ENCODE measurements at places on chromosomes 6 and 20.

- no peak for DNase-seq
Measured at GRCh38 chr6:168524571-168525001, 83.6 kb downstream of the SMOC2 start.

- no peak for DNase-seq
Measured at GRCh38 chr6:148898376-148899014, 151.7 kb downstream of the UST start.

- DNase-seq = no peak
Measured at GRCh38 chr20:35007413-35007812, 51.7 kb downstream of the MYH7B start.

DNA sequence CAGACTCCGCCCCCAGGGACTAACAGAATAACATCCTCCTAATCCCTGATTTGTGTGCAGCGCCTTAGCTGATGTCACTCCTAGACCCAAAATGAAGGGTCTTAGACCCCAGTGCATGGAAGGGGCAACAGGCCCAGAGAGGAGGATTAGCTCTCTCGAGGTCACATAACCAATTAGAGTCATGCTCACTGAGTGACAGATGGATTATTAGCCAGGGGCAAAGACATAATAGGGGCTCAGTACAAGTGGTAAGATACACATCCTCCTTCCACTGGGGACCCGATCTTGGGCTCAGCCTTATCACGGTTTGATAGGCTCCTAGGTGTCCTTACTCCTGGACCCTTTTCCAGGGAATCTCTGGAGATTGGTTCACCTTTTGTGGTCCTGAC is 858 bp downstream of the TP53INP2 start:
- DNase-seq = no peak

GRCh38 chr6:6826095-6826901 is 237.8 kb downstream of the LY86 start:
- DNase-seq = no peak

DNA sequence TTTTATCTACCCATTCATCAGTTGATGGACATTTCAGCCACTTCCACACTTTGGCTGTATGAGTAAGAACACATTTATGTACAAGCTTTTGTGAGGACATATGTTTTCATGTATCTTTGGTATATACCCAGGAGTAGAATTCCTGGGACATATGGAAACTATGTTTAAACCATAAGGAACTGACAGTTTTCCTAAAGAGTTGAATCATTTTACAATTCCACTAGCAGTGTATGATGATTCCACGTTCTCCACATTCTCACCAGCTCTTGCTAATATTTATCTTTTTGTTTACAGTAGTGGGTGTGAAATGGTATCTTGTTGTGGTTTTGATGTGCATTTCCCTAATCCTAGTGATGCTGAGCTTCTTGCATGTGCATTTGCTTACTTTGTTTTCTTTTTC is 338.1 kb downstream of the PLCB1 start:
- DNase-seq = no peak

GRCh38 chr20:34798328-34798727 is 27.1 kb downstream of the NCOA6 start:
- DNase-seq = no peak

DNA sequence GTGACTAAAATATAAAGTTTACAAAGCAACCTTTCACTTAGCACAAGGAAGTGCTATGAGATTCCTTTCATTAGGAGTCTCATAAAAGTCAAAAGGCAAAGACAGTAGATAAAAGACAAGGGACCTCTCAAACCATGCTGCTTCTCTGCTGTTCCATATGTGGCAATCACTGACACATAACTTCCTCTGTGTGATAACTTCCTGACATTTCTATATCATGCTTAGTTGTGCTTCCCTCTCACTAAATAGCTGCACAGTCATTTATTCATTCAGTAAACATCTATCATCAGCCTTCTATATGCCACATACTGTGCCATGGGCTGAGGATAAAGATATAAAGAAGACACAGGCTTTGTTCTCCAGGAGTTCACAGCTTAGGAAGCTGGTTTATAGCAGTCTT is 214.8 kb upstream of the GRIK2 start:
- no peak for DNase-seq

DNA sequence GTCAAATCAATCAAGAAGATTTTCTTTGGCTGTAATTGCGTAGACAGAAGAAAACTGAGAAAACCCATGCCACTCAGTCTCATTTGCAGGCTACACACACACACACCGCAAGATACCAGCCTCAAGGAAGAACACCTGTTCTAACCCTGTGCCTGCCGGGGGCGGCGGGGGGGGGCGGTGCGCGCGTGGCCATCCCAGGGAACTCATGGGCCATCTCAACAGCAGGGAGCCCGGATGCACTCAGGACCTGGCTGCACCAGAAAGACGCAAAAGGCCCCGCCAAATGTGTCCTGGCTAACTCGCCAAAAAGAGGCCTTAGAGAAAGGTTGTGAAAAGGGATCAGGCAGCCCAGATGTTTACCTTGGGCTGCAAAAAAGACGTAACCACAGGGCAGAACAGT is 2.1 kb downstream of the B3GAT2 start:
- DNase-seq = no peak

GRCh38 chr20:2460752-2461424 is 9.7 kb downstream of the SNRPB start:
- DNase-seq = no peak

GRCh38 chr6:125415913-125416312 is 114.1 kb upstream of the HDDC2 start:
- DNase-seq = no peak

DNA sequence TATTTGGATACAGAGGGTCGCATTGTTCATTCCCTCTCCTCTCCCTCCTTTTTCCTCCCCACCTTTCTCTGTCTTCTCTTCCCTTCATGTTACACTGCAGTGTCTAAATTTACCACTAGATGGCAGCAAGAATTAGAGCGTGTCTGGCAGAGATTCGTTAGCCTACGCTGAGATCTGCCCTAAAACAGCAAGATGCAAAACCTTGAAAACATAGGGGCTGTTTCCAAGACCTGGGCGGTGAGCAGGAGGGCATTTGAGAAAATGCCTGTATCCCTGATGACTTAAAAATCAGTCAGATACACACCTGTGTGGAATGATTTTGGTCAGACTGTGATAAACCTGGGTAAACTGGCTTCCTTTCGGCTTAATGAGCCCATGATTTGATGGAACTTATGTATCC is 101.5 kb upstream of the ISM1 start:
- no peak for DNase-seq

GRCh38 chr6:115948751-115949150 is 111.9 kb downstream of the FRK start:
- no peak for DNase-seq

GRCh38 chr6:145091586-145092142 is 643.7 kb downstream of the EPM2A start:
- DNase-seq = no peak

- DNase-seq = no peak
Measured at GRCh38 chr6:84177241-84177640, 50.2 kb downstream of the CEP162 start.

DNA sequence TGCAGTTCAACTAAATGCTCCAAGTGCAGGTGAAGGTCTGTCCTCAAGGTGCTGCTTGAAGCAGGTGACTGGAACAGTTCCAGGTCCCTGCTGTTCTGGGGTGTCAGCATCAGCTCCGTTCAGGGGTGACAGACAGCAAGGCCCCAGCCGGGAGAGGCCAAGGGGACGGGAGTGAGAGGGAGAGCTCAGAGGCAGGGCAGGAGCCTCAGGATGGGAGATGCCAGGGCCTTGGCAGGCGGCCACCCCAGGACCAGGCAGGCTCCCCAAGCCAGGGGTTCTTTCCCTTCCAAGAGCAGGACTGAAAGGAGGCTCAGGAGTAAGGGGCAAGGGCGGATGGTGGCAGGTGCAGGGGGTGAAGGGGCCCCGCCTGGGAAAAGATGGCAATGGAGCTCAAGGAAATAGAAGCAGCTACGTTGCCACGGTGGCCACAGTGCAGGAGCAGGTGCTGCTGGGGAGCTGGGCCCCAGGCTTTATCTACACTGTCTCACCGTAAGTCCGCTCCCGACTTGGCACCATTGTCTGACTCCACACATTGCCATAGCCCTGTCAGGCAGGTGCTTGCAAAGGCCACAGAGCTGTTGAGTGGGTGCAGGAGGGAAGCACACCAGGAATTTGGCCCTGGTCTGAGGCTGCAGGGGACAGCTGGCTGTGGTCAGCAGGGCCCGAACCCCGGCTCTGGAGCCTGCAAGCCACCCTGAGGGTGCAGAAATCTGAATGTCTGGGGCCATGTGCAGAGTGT is 43.1 kb downstream of the ERMARD start:
- DNase-seq = no peak

GRCh38 chr20:50569864-50570836 is 60.0 kb downstream of the PTPN1 start:
- no peak for DNase-seq

GRCh38 chr6:142406131-142406530 is 104.3 kb downstream of the ADGRG6 start:
- no peak for DNase-seq

- no peak for DNase-seq
Measured at GRCh38 chr6:45327956-45328522, at the start of gene RUNX2. TSS of gene RUNX2 (plus strand) at chr6:45328330. CDS start at chr6:45328727, 397 bp downstream.

DNA sequence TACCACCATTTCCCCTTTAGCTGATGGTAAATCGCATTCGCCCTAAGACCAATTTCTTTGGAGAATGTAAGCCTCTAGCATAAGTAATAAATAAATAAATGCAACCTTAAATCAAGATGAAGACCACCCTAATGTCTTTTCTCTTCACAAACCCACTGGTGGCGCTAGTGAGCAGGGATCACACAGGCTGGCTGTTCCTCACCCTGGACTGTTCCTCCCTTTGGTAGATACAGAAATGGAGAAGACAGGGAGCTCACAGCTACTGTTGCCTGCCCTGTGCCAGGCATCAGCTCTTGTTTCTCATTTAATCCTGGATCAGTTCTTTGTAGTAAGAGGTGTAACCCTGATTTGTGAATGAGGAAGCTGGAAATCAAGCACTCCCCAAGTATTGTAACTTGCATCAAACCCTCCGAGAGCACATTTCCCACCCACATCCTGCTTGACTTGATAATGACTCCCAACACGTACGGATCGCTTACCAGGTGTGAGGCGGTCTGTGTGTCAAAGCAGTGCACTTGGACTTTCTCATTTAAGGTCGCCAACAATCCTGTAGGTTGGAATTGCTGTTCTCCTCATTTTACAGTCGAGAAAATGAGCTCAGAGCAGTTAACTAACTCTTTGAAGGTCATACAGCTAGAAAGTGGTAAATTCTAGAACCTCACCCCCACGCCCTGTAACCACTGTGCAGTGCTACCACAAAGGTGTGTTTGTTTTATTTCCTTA is 236.1 kb downstream of the TSHZ2 start:
- no peak for DNase-seq

- DNase-seq = no peak
Measured at GRCh38 chr6:54053881-54054391, 57.3 kb upstream of the MLIP start.

GRCh38 chr6:53926505-53926904 is 131.7 kb downstream of the LRRC1 start:
- DNase-seq = no peak

GRCh38 chr6:148807784-148808183 is 61.0 kb downstream of the UST start:
- DNase-seq = no peak

- no peak for DNase-seq
Measured at GRCh38 chr6:35911871-35912653, 8.8 kb downstream of the SRPK1 start.

DNA sequence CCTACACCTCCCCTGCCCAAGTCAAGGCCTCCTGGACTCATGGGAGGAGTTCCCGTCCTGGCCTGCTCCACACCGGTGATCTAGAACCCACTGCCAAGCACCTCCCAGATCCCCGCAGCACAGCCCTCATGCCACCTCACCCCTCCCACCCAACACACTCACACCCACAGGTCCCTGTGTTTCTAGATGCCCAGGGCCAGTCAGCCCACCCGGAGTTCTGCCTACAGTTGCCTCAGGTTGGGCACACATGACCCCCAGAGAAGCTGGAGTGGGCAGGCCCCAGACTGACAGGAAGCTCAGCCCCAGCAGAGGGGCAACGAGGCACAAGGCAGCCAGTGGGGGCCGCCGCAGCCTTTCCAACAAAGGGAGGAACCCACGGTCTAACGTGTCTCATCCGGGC is 29.6 kb downstream of the RRBP1 start:
- DNase-seq = no peak

GRCh38 chr6:169188475-169188874 is 65.2 kb downstream of the THBS2 start:
- DNase-seq = no peak

- no peak for DNase-seq
Measured at GRCh38 chr6:52958546-52959255, 36.4 kb downstream of the GSTA4 start.

Measured in activated CD8-positive, alpha-beta memory T cell treated with anti-CD3 and anti-CD28 coated beads for 48 hours (primary cell).